ENCODE measurements at places on chromosomes 5 and 9.

DNA sequence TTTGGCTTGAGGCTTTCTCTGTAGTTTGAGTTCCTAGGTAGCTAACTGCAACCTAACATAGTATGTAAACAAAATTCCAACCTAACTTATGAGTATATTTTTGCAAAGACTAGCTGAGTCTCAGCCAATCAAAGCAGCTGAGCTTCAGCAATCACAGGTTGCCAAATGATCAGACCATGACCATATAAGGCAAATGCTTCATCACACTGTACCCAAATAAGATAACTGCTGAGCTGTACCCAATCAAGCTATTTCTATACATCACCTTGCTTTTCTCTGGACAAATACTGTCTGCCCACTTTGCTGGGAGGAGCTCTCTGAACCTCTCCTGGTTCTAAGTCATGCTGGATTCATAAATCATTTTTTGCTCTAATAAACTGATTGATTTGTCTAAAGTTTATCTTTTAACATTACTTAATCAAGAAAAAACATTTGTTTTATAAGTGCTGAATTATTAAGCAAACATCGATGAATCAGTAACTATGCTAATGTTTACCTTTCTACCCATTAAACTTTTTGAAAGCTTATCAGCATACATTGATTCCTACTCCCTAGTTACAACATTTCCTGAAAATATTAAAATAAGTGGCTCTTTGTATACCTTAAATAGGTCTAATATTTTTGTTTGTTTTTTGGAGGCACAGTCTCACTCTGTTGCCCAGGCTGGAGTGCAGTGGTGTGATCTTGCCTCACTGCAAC, 129.7 kb upstream of the PCA3 start:
- no peak for DNase-seq

GRCh38 chr5:173342813-173343755, 14.9 kb upstream of the STC2 start:
- DNase-seq, result no peak

DNA sequence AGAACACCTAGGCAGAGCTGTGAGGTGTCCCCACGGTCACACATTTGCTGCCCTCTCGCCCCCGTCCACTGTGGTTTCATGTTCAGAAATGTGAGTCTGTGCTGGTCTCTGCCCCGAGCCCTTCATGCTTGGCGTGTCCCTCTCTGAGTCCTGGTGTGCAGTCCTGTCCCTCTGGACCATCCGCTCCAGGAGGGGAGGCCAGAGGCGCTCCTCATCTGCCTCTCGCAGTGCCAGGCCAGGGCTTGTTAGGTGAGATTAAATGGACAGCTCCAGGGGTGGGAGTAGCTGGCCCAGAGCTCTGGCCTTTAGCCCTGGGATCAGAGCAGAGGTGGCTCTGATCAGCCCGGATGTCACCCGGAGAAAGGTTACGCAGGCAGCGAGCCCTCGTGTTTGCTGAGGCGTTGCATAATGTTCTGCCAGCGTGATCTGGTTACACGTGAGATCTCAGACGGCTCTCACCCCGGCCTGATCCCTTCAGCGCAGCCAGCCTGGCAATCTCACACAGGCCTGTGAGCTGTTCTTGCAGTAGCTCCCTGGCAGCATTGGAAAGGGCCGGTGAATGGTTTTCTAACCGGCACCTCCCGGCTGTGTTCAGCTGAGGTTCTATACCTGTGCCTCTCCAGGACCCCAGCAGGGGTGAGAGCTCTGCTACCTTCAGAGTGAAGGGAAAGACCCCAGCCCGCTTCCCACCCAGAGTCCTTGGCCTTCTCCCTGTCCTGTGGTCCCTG, 24.5 kb downstream of the PTGES2 start:
- no peak for DNase-seq

GRCh38 chr5:150081541-150082283, 4.6 kb downstream of the CSF1R start:
- DNase-seq, result no peak
